ENCODE measurements at places on chromosomes 7 and 10.

DNA sequence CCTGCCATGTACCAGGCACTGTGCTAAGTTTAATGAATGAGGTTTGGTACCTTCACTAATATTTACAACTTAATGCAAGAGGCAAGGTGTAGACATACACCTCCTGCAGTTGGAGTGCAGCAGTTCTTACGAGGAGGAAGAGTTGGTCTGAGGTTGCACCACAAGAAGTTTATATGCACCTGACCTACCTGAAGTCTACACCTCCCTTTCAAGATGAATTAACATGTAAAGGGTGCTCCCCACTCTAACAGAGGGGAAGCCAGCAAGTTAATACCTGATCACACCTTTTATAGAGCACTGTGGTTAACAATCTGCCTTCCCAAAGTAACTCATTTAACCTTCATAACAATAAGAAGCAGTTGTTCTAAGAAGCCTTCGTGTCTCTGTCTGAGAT is 120.0 kb downstream of the LYZL1 start:
- DNase-seq, result no peak

DNA sequence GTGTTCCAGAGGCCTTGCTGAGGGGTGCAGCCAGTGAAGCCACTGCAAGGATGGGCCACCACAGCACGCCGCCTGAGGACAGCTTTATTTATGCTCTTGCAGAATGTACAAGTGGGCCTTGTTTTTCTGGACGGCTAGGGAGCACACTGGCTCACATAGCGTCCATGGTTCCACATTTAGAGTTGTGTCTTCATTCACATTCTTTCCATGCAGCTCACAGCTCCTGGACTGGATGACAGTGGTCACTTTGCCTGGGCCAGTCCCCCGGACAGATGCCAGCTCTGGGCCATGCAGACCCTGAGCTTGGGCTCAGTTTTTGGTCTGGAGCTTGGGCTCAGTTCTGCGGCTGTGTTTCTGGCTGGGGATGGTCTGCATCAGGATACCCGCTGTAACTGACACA is 2.6 kb upstream of the C10orf71 start:
- DNase-seq, result no peak

DNA sequence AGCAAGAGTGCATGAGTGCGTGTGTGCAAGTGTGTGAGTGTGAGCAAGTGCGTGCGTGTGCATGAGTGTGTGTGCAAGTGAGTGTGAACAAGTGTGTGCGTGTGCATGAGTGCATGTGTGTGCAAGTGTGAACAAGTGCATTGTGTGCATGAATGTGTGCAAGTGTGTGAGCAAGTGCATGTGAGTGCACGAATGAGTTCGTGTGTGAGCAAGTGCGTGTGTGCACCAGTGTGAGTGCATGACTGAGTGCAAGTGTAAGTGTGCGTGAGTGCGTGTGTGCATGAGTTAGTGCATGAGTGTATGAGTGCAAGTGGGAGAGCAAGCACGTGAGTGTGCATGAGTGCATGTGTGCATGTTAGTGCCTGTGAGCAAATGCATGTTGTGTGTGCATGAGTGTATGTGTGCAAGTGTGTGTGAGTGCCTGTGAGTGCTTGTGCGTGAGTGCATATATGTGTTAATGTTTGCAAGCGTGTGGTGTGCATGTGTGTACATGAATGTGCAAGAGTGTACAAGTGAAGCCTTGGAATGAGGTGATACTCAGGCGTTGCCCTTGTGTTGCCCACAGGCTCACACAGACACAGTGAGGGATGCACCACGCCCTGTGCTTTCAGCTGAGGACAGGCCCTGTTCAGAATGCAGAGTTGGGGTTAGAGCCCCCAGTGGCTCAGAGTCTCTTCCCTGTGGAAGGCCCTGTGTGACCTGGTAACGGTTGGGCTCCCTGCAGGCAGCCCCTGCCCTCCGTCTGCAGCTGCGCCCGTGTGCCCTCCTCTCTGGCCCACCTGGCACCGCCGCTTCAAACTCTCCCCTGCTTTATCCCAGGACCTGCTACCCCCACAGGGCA is 97.1 kb downstream of the NKX6-2 start:
- DNase-seq, result no peak

GRCh38 chr10:78802431-78802830 is 266.3 kb upstream of the ZMIZ1 start:
- DNase-seq, result no peak

DNA sequence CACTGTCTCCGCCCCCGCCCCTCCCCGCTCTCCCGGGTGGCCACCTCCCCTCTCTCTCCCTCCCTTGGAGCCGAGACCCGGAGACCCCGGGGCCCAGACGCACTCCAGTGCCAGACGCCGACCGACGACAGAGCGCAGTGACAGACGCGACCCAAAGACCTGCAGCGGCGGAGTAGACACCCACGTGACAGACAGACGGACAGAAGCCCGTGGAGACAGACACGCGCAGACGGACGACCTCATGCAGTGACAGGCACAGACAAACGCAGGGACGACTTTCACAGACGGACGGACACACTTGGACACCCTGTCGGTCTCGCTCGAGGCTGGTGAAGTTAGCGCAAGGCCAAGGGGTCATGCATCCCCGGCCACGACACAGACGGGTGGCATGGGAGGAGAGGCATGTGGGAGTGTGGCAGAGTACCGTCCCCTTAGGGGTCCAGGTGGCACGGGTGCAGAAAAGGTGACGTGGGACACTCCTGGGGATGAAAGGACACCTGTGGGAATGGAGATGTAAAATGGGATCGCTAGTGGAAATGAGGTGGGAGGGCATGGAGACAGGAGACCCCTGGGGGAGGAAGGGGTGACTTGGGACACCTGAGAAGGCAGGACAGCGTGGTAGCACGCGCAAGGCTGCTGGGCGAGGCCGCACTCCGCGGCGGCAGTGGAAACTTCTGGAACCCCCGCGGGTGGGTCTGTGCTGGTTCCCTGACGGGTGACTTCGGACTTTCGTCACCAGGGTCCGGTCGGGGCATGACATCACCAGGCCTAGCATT is 456 bp upstream of the ACHE start:
- no peak for DNase-seq

- no peak for DNase-seq
Measured at GRCh38 chr7:116139007-116139406, 71.3 kb upstream of the TES start.

- DNase-seq, result no peak
Measured at GRCh38 chr7:91553410-91553895, 289.2 kb downstream of the FZD1 start.

DNA sequence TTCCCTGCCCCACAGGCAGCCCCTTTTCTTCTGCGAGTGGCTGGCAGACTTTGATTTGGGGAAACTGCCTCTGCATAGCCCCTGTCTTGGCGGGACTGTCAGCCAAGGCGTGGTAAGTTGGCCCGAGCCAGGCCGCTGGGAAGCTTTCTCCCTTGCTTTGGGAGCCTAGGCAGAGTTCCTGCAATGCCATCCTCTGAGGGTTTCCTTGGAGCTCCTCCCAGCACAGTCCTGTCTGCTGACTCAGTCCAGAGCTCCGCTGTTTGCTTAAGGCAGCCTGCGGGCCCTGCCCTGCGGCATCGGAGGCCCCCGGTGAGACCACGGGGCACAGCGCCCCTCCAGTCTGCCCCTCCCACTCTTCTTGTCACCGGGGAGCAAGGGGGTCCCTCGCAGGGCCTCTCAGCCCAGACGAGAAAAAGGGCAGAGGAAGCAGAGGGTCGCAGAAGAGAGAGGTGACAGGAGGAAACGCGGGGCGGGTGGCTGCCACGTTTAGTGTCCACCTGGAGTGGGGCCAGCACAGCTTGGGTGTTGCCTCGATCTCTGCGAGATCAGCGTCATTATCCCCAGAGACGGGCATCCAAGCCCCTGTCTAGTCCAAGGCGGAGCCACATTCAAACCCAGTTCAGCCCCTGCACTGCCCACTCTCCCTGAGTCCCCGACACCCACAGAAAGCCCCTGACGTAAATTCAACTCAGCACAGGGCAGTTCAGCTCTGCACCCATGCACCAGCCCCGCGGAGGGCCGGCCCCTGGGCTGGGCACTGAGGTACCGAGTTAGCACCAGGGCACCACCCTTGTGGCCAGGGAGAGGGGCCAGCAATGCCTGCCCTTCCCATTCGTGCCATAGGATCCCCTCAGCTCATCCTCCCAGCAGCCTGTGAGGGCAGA is 59.0 kb upstream of the CHST15 start:
- DNase-seq, result no peak

DNA sequence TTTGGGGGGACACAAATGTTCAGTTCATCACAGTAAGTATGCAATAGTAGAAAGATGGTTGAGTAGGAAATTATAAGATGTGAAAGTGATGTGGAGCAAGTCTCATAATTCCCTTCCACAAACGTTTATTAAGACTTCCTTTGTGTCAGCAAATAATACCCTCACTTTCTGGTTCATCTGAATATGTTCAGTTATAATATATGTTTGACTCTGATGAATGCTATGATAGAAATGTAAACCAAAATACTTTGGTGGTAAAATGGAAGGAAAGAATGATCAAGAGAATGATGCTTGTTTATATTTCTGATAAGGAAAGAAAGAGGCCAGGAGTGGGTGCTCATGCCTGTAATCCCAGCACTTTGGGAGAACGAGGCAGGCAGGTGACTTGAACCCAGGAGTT is 111.7 kb upstream of the PLXDC2 start:
- no peak for DNase-seq

- DNase-seq, result no peak
Measured at GRCh38 chr10:114389426-114389825, 14.9 kb downstream of the AFAP1L2 start.

GRCh38 chr7:99559175-99559915 is 903 bp downstream of the ZNF655 start:
- DNase-seq, result no peak

DNA sequence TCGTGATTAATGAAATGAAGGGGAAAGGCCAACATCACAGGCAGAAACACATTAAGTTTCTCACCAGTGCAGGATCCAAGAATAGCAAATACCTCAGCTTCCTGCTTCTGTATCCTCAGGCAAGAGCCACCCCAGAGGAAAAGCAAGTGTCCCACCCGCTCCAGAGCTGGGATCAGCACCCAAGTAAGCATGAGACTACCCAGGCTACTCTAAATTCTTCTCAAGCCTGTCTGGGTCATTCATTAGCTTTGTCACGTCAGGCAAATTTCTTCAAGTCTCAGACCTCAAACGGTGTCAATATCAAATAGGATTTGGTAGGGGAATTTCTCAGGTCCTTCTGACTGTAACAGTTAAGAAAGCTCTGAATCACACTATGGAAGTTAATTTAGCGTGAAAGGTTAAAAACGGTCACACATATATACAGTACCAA is 59.0 kb downstream of the GNA12 start:
- DNase-seq, result no peak

GRCh38 chr7:157222687-157223086 is 84.0 kb downstream of the UBE3C start:
- no peak for DNase-seq

DNA sequence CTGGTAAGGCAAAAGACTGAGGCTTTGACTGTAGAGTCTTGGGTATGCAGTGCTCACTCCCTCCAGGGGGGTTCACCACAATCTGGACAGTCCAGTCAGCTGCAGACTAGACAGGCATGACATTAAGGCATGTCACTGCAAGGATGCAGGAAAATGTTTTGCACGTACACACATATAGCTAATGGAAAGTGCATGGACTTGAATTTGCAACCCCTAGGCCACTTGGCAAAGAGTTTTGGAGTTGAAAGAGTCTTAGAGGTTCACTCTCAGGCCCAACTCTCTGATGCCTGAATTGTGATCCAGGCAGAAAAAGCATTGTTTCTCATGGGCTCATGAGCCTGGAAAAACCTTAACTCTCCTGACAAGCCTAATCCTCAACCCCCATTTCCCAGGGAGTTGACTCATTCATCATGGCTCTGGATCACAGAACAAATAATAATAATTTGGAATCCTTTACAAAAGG is 51.9 kb downstream of the LAMB4 start:
- no peak for DNase-seq

DNA sequence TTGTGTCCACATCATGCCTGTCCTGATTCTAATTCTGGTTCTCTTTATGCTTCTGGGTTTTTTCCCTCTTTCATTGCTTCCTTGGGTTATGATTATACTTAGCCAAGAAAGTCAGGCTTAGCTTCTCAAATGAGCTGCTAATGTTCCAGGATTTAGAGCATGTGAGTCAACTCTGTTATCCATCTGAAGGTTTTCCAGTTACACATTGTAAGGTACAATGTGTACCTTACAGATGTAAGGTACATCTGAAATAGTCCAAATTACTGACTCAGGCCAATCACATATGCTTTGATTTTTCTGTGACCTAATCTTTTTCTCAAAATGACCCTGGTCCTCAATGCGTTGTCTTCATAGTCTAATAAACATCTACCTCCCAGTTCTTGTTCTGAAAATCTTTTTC is 13.3 kb upstream of the MIOS start:
- DNase-seq, result no peak

GRCh38 chr10:34151481-34151880 is 663.6 kb downstream of the PARD3 start:
- DNase-seq, result no peak

DNA sequence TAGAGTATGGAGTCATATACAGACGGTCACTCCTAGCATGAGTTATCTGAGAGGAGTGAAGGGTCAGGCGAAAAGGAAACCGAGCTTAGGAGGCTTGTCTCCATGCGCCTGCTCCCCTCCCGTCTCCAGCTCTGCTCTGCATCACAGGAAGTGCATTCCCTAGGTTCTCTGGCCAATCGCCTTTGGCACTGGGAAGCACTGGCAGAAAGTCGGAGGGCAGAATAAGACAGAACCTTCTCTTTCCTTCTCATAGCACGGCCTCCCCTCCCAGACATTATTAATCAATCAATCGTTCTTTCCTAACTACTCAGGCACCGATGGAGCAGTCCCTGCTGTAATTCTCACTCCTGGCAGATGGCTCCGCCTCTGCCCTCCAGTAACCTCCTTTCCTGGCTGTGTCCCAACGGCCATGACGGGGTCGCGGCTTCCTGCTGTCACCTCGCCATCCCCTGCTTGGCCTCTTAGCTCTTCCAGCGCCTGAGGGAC is 177.1 kb downstream of the FRMD4A start:
- DNase-seq, result no peak

- DNase-seq, result no peak
Measured at GRCh38 chr7:75559355-75559975, 67.3 kb downstream of the SPDYE5 start.

GRCh38 chr7:99000196-99000903 is 122.0 kb downstream of the TRRAP start:
- DNase-seq, result no peak

DNA sequence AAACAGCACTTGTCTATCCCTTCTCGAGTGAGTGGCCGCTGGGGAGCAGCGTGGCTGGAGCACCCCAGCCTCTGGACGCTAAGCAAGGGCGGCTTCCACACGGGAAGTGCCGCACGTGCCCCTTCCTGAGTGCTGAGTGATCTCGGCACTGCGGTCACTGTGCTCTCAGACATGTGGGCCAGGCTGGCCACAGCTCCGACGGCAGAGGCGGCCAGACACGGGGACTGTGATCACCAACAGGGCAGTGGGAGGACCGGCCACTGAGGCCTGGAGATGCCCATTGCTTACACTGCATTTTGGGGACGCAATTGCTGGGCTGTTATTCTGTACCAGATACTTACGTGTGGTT is 7.0 kb downstream of the ECHS1 start:
- no peak for DNase-seq

- DNase-seq, result no peak
Measured at GRCh38 chr10:1203216-1203615, 147.0 kb downstream of the WDR37 start.

- DNase-seq, result no peak
Measured at GRCh38 chr10:132554991-132555647, 17.5 kb downstream of the INPP5A start.

Measured in activated T-helper 1 cell treated with anti-CD3 and anti-CD28 coated beads, Interleukin-2, amount 50 U/mL, for 16 hours (primary cell).